ENCODE measurements at places on chromosomes 1 and 21.

GRCh38 chr1:177138347-177138746, 26.2 kb downstream of the ASTN1 start:
- DNase-seq = no peak

DNA sequence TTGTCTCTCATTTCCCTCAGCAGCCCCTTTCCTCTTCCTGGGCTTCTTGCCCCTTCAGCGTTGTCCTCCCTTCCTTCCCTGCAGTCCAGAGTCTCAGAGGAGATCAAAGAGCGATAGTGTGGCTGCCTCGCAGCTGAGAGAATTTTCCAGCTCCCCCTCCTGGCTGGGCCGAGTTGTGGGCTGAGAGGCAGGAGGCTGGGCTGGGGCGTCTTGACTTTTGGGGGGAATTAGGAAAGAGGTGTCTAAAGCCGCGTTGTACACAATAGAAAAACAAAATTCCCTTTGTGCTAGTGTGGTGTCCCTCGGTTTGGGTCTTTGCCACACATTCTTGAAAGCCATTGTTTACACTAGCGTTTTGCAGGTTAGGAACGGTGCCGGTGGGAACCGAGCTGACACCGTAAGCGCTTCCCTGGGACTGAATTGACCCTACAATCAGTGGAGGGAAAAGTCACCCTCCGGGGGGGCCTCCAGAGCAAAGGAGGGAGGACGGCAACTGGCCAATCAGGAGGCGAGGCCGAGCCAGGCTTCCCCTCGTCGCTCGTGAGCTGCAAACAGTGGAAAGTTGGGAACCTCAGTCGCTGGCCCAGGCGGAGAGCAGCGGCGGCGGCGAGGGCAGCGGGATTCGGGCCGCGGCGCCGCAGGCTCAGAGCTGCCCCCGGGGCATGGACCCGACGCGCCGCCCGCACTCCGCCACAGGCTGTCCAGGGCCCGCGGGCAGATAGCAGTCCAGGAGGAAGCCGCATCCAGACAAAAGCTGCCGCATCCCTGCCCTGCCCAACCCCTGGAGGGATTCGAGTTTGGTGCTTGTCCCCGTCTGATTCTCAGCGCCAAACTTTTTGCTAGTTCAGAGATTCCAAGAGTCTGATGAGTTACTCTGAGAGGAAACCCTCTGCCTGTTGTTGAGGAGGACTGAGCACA, at the start of gene HMCN1:
Gene HMCN1 (plus strand): TSS at position 574 of the 918 bp plus-strand sequence. CDS start 389 bp downstream, outside the sequence.
- no peak for DNase-seq

DNA sequence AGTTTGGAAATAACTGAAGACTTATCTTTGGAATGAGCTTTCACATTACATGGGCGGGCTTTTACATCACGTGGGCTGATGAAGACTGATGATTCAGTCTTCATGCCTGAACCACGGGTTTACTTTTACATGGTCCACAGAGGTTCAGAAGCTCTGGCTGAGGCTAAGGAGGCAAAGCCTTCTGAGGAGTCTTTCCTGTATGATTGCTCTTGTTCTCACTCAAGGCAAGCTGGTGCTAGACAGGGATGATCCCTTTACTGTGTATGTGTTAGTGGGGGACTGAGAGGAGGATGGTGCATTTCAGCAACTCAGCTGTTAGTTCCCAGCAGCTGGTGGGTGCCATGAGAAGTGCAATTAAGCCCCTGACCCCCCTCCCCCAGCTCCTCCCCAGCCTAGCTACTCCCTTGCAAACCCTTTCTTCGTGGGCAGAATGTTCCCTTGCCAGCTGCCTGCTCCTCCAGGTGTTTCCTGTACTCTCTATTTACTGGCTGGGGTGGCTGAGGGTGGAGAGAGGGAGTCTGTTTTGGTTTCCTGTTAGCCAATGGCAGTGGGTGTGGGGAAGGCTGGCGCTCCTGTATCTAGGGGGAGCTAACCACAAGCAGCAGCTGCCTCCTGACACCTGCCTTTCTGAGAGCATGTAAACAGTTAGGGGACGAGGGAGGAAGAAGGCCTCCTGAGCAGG, 15.4 kb downstream of the BTG2 start:
- DNase-seq = no peak

GRCh38 chr1:2975466-2976179, 45.6 kb upstream of the ACTRT2 start:
- no peak for DNase-seq

DNA sequence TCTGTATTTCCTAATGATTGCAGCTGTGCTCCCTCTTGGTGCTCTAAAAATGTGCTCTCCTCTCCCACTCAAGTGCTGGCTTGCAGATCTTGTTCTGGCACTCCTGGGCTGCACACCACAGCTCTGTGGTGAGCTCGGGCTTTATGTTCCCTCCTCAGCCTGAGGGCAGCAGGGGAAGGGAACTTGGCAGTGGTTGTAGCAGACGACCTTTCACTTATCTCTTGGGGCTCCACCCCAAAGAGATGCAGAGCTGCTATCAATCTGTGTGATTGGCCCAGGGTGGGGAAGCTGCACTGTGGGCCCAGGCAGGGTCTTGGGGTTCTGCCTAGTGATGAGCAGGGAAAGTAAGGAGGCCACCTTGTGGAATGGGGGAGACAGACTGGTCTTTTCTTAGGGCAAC, 143.5 kb upstream of the GORAB start:
- no peak for DNase-seq

DNA sequence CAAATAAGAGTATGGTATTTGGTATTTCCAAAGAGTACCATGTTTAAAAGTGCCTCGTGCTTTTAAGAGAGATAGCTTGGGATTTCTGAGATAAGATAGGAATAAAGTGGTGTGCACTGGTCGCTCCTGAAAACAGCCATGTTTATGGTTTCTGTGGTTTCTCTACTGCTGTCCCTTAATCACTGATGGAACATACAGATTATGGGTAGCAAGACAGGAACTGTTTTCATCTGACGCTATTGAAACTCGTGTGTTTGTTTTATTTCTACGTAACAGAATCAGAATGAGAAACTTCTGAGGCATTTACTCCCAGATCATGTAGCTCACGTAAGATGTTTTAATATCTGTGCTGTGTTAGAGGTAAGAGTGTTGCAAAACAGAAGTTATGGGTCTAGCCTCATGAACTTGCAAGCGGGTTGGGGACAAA, 126.0 kb downstream of the KIAA0319L start:
- DNase-seq = no peak

DNA sequence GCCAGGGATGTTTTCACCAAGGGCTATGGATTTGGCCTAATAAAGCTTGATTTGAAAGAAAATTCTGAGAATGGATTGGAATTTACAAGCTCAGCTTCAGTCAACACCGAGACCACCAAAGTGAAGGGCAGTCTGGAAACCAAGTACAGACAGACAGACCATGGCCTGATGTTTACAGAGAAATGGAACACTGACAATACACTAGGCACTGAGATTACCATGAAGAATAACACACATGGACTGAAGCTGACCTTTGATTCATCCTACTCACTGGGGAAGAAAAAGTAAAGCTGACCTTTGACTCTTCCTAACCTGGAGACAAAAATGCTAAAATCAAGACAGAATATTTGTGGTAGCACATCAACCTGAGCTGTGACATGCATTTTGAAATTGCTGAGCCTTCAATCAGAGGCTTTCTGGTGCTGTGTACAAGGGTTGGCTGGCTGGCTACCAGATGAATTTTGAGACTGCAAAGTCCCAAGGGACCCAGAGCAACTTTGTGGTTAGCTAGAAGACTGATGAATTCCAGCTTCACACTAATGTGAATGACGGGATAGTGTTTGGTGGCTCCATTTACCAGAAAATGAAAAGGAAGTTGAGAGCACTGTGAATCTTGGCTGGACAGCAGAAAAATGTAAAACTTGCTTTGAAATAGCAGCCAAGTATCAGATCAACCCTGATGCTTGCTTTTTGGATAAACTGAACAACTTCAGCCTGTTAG, 190.4 kb upstream of the KCTD3 start:
- DNase-seq = no peak

DNA sequence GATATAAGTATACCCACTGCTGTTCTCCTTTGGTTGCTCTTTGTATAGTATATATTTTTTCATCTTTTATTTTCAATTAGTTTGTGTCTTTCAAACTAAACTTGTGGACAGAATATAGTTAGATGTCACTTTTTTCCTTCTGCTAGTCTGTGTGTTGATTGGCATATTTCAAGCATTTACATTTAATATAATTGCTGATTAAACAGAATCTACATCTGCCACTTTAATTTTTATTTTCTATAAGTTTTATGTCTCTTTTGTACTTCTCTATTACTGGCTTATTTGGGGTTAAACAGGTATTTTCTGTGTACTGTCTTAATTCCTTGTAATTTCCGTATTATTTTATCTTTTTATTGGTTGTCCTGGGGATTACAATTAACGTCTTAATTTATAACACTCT, 74.4 kb upstream of the CHODL start:
- DNase-seq = no peak

DNA sequence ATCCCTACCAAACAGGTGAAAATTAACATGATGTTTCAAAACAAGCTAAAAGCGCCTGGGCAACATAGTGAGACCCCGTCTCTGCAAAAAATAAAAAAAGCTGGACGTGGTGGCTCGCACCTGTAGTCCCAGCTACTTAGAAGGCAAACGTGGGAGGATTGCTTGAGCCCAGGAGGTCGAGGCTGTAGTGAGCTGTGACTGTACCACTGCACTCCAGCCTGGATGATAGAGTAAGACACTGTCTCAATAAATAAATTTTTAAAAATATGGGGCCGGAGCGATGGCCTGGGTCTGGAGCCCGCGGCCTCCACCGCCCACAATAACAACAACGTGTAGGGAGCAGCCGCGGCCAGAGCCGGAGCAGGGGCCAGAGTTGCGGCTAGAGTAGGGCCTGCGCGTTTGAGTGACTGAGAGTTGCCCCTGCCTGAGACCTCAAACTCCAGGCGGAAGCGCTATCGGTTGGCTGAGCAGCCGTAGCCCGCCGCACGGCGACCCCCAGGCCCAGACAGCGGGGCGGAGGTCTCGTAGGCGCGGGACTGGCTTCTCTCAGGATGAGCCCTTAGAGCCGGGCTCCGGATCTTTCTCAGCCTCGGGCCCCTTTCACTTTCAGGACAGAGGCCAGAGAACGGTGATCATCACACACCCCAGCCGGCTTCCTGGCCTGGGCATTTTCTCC, 41.4 kb downstream of the ZMYM1 start:
- DNase-seq = no peak

DNA sequence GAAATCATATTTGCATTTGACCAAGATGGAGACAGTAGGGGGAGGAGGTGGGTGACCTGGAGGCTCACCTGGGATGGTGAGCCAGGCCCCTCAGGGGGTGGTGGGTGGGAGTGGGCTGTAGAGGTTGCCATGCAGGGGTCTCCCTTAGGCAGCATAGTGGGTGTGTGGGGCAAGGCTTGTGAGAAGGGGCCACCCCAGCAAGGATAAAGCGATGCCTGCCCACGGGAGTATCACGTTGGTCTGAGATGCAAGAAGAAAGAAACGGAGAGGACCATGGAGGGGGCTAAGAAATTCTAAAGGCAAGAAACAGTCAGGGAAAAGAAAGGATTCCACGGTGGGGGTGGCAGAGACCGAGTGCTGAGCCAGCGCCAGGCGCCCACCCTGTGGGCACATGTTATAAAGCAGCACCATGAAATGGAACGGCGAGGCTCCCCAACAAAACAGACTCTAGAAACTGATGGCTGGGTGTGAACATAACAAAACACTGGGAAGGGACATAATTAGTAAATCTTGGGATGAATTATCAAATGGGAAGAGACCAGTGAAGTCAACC, 11.7 kb upstream of the C2CD2 start:
- no peak for DNase-seq

DNA sequence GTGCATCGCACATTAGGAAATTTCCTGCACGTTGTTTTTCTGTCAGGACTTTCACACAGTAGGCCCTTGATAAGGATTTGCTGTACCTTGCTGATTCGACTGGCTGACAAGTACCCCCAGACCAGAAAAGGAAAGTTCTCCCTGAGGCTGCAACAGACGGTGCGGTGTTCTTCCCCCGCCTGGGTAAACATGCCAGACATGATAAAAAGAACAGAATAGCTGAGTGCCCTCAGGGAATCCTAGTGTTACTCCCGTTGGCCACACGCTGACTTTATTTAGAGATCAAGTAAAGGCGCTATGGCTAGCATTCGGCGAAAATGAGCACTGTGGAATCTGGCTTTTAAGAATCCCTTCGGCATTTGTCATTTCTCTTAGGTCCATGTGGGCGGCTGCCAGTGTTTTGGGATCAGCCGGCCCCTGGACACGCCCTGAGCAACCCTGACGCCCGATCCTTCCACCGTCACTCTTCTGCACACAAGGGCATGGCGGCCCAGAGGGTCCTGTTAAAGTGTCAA, 607.7 kb downstream of the KIF26B start:
- DNase-seq = no peak

- no peak for DNase-seq
Observed at GRCh38 chr1:109786112-109786480, 22.4 kb upstream of the EPS8L3 start.

DNA sequence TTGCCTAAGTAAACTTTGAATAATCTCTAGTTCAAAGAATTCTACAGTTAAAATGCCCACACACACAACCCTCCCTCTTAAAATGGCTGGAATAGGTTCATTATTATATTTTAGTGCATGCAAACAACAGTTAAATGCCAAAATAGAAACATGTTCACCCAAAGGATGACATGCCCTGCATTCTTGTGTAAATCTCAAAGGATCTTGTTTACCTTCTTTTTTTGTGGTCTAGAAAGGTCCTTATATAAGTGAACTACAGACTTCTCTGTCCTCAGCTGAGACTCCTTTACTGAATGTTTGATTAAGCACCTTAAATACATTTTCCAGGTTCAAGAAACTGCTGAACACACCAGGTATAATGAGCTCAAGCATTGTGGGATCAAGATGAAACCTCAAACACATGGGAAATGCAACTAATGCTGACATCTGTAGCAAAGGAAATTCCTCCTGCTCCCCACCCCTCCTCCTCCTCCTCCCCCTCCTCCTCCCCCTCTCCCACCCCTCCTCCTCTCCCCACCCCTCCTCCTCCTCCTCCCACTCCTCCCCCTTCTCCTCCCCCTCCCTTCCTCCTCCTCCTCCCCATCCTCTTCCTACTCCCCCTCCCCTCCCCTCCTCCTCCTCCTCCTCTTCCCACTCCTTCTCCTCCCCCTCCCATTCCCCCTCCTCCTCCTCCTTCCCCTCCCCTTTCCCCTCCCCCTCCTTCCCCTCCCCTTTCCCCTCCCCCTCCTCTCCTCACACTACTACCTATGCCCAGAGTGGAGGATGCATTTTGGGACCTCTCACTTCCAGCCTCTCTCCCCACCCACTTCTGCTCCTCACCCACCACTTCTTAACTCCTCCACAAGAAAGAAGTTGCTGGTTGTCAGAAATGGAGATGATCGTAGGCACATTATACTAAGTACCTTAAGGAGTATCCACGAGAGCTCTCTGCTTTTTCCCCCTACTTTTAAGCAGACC, 233.9 kb downstream of the MRPL39 start:
- no peak for DNase-seq

DNA sequence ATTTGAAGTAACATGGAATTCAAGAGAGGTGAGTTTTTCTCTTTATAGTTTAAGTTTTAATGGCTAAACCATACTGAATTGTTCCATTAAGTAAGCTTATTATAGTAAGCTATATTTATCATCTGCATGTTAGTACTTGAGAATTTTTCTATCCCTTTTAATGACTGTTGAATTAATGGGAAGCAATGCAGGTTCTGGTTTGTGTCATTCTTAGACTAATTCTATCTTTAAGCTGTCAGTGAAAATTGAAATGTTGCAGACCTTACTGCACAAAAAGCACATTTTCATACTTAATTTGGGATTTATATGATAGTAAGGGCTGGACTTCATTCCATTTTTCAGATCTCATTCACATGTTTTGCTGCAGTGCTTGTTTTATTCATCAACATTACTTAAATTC, 25.9 kb downstream of the SRSF11 start:
- DNase-seq = no peak
